Activated B cell treated with CpG ODN at 0.5 μM for 24 hours (primary cell): ENCODE measurements at places on chromosomes 12 and 14.

DNA sequence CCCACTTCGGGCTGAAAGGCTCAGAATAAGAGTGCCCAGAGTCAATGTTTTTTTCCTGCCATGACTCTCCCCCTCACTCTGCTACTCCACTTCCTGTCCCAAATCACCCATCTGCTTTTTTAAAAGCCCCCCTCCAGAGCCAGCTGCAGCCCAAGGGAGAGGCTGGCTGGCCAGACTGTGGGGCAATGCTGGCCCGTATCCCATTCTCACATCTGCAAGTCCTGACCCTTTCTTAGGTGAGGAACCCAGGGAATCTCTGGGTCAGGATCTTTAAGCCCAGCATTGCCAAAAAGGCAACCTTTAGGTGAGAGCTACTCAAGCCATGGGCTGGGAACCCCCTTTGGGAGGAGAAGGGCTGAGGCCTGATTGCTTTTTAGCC lies 1.7 kb upstream of the ITGA5 start:
- no peak for DNase-seq

DNA sequence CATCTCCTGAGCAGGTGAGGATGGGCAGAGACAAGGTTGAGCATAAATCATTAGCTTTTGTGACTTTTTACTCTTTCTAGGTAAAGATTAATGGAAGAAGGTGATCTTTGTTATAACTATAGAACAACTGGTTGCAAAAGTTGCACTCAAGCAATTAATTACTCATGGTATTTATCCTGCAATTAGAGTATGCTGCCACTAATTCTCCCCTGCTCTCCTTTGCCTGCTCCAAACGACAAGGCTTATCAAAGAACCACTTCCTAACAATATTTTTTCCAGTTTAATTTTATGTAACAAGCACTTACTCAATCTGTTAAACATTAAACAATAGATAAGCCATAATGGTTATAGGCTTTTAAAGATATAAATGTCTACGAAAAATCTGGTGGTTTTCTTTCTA lies 189.9 kb upstream of the PELI2 start:
- no peak for DNase-seq

DNA sequence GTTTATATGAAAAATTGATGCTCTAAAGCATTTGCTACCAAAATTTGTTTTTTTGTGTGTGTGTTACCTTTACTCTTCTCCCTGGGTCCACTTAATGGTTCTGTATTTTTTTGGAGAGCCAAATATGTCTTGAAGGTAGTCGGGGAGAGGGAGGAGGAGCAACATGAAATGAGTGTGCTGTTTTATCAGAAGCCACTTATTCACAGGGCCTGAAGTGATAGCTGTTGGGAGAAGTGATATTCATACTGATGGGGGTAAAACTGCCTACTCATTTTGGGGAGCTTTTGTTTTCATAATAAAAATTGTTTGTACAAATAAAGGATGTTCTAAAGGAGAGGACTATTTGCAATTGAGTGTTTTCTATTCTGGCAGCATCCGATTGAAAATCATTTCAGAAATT lies 29.2 kb downstream of the CRADD start:
- DNase-seq = no peak

DNA sequence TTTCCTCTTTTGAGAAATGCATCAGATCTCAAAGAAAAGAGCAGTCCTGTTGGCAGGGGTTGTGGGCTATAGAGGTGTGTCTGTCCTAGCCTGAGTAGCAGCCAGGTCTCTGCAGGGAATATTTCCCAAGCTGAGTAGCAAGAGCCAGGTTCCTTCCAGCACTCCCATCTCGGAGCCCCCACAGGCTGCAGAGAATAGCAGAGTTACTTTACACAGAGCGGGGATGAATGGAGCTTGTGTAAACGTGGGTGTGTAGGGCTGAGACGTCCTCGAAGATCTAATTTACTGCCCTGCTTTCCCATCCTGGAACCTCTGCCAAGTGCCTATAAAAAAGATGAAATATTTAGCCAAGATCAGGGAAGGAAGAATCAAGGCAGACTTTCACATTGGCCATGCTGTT lies 156.6 kb downstream of the TSPAN9 start:
- DNase-seq = no peak

GRCh38 chr14:25032092-25032784 lies 17.7 kb downstream of the STXBP6 start:
- no peak for DNase-seq

- no peak for DNase-seq
Observed at GRCh38 chr12:14393751-14394150, 28.3 kb downstream of the ATF7IP start.

DNA sequence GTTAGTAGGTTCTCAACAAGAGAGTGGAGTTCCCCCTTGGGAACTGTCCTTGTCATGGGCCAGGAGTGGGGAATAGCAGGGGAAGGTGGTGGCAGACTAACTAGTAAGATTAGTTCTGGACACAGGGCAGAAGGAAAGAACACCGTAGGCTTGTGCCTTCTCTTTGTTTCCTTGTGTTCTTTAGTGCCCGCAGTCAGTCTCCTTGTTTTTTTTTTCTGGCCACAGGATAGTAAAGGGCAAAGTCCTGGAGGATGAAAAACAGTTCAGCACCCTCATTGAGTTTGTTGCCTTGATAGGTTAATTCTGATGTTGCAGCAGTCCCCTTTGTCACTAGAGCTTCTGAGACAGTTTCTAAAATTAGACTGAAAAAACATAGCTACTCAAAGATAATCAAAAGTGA lies 8.4 kb downstream of the PEX5 start:
- DNase-seq = no peak

DNA sequence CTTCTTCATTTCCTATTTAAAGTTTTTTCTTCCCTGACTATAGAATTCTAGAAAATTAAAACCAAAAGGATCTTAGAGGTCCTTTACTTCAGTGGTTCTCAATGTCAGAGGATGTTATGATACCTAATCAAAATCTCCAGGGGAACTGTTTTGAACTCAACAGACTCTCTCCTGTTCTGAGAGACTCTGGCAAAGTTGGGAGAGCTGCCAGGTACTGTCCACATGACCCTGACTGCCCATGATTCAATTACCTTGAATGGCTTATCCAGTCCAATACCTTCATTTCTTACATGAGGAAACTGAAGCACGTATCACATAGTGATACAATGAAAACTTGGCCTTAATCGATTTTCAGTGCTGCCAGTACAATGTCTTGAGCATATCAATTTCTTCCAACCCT lies 16.6 kb downstream of the ALKBH1 start:
- DNase-seq = no peak

GRCh38 chr14:100762089-100762515 lies 35.4 kb downstream of the DLK1 start:
- DNase-seq = no peak

DNA sequence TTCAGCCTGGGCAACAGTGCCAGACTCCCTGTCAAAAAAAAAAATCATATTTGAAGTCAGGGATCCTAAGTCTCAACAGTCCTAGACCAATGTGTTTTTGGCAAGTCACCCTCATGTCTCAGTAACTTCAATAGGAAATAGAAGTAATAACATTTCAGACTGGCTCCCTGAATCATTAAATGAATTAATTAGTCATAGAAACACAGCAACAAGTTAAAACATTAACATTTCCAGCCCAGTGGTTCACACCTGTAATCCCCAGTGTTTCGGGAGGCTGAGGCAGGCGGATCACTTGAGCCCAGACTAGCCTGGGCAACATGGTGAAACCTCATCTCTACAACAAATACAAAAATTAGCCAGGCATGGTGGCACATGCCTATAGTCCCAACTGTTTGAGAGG lies 125.2 kb downstream of the GTF2A1 start:
- DNase-seq = no peak

- DNase-seq = no peak
Observed at GRCh38 chr12:3557791-3558620, 67.0 kb downstream of the PRMT8 start.

DNA sequence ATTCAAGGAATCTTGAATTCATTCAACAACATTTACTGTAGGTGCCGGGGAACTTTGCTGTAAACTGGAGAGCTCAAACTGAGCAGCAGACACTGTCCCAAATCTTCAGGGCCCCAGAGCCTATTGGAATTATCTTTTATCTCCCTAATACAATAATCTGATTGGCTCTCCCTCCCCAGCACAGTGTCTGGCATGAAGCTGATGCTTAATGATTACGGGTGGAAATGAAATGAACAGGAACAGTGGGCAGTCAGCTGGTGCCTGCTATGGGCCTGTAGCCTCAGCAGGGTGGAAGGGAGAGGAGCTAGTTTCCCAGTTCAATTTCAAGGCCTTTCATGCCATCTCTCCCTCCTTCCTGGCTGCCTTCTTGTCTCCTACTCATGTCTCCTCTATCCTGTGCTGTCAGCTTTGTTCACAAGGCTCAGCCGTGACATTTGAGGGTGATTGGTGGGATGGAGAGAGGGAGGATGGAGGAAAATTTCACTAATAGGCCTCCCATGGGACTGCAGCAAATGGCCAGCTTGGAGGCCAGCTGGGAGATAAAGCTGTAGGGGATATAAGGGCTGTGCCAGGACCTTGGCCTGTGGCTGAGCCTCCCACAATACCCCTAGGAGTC lies 4.3 kb upstream of the RAPGEF3 start:
- no peak for DNase-seq

DNA sequence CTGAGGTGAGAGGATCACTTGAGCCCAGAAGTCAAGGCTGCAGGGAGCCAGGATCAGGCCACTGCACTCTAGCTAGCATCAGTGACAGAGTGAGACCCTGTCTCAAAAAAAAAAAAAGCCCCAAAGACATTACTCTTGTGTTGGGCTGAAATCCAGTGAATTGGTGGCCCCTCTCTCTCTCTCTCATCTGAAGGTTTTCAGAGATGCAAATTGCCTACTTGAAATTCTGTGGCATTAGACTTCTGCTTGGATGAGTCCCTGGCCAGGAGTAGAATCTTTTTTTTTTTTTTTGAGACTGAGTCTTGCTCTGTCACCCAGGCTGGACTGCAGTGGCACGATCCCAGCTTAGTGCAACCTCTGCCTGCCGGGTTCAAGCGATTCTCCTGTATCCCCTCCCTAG lies 112.0 kb upstream of the ATF7IP start:
- no peak for DNase-seq

DNA sequence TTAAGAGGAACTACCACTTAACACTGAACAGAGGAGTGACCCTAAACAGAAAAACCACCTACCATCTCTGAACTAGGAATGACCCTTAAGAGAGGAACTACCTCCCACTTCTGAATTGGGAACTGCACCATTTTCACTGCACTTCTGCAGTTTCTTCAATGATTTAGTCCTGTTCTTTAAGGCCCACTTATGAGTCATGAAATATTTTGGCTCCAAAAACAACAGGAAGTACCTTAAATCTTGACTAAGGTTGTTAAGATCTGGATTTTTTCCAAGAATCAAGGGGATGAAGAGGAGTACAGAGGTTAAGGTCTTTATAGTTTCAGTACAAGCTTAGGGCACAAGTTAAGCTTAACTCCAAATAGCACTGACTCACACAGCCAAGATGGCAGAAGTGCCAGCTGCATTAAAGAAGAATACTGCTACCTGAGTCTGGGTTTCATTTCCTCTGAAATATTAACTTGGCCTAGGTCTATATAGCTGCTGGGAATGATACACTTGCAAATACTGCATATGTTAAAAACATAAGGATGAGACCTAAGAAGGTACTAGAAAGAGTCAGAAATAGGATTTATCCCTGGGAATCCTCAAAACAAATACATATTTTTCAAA lies 4.2 kb downstream of the NPC2 start:
- no peak for DNase-seq

GRCh38 chr12:52648012-52648550 lies 3.9 kb downstream of the KRT2 start:
- DNase-seq = no peak
